Jurkat, Clone E6-1 (cell line): ENCODE measurements at places on chromosomes 6 and 20.

GRCh38 chr6:80544555-80544954 lies 438.1 kb downstream of the BCKDHB start:
- DNase-seq, result no peak

DNA sequence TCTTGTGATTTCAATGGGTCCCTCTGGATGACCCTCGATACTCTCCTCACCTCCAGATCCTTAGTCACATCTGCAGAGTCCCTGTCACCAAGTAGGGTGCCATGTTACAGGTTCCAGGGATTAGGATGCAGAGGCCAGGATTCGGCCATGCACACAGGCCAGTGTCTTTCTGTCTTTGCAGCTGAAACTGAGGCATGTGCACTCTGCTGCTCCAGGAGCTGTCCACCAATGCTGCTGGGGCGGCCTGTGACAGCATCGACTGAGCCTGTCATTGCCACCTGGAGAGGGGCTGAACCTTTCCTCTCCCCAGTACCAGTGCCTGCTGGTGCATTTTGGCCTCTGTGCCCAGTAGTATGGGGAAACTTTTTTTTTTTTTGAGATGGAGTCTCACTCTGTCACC lies 4.4 kb upstream of the RBM38 start:
- DNase-seq, result no peak

GRCh38 chr20:49808753-49809152 lies 3.9 kb upstream of the SLC9A8 start:
- no peak for DNase-seq

DNA sequence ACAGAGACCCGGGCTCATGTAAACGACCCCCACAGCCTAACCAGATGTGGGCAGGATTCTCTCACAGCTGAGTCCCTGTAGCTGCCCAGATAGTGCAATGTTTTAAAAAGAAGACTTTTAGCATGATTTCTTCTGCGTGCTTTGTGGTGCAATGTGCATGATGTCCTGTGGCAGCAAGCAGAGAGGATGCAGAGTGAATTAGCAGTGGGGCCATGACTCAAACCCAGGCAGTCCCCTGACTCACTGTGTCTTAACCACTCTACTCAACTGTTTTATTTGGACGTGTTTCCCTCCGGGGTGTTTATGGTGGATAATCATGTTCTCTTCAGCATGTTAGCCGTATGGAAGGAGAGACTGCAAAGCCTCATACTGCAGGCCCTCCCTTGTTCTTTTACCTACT lies 247.9 kb downstream of the SLC24A3 start:
- no peak for DNase-seq

GRCh38 chr6:44111434-44112417 lies 15.5 kb downstream of the MRPL14 start:
- no peak for DNase-seq

DNA sequence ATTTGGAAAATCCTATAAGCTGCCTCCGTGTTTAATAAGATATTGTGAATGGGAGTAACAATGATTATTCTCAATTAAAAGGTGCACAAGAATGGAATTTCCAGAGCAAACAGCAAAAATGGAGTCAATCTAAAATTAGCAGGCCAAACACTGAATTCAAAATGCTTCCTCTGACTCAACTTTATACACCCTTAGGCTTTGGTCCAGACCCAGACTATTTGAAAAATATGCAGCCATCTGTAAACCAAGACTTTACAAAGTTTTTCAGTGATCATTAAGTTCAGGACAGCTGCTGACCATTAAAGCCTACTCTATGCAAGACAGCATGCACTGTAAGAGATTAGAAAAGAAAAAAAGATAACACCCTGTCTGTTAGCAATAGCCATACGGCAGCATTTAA lies 39.4 kb upstream of the CCN6 start:
- no peak for DNase-seq

- DNase-seq, result no peak
Observed at GRCh38 chr6:34511214-34511914, 44.8 kb downstream of the SPDEF start.

GRCh38 chr6:32188381-32189068 lies 1.5 kb downstream of the PBX2 start:
- no peak for DNase-seq

GRCh38 chr6:42369568-42369967 lies 82.2 kb downstream of the TRERF1 start:
- no peak for DNase-seq

- DNase-seq, result peak; percentile 99
Observed at GRCh38 chr6:36912586-36912985, 26.8 kb downstream of the C6orf89 start.
